NCI-H460 (cell line): ENCODE measurements at places on chromosomes 6 and 20.
A peak's percentile ranks its signal among the peaks of the same experiment; 100 is the strongest.

DNA sequence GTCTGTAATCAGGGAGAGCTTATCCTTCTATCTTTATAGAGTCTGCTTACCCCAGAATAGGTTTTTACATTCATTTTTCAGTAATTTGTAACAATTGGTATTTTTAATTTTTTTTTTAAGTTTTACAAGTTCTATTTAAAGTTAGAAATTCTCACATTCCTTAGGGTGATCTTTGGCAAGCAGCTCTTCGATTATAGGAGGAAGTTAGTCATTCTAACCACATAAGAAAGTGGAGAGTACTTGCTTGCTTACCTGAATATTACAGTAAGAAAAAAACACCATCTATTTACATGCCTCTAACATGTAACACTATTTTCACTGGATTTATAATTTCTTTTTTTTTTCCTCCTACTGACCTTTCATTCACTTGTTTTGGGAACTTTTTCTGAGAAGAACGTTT, 6.7 kb downstream of the TSHZ2 start:
- no peak for DNase-seq

- DNase-seq, result no peak
These were observed 464.7 kb upstream of the SLC35B3 start for GRCh38 chr6:8900056-8900455.

- peak; percentile 28 for DNase-seq
These were observed 156.8 kb downstream of the DNAH8 start for GRCh38 chr6:38871741-38872568.

GRCh38 chr20:33007376-33008335, at the start of gene BPIFB2:
BPIFB2 (plus strand) TSS chr20:33007704; CDS start chr20:33008575, 871 bp downstream.
- DNase-seq, result no peak

DNA sequence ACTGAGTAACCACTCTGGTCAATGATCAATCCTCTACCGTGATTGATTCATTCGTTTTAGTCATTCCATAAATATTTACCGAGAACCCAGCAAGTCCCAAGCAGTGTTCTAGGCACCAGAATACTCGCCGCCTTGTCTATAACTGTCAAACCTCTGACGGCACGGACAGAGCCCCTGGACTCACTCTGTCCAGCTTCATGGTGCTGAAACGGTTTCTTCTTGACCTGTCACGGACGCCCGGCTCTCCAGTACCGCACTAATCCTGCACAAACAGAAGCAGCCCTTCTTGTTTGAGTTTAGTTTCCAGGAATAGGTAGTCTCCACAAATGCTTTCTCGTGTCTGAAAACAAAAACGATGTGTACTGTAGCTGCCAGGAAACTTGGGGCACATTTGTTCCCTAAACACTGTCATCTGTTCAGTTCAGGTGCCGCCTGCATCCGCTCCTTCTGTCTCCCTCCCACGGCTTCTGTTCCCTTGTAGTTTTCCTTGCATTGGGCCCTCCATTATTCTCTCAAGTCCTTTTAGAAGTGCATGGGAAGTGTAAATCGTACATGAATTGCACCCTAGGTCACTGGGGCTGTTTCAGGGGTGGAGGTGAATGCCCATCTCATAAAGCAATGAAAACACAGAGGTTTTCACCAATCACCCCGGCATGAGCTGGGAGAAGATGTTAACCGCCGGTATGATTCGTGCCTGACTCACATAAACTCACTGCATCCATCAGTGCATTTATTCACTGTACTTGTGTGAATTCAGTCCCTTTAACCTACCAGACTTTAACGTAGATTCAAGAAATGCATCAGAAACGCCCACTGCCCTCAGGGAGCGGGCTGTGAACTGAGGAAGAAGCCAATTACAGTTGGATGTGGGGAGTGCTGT, 209.3 kb upstream of the CDH4 start:
- no peak for DNase-seq

GRCh38 chr6:132213732-132214131, 187.5 kb downstream of the MOXD1 start:
- DNase-seq, result no peak

GRCh38 chr20:32205843-32206759, 1.4 kb downstream of the PLAGL2 start:
- DNase-seq, result no peak
